AG04450 (cell line): ENCODE measurements at places on chromosomes 3 and 15.

DNA sequence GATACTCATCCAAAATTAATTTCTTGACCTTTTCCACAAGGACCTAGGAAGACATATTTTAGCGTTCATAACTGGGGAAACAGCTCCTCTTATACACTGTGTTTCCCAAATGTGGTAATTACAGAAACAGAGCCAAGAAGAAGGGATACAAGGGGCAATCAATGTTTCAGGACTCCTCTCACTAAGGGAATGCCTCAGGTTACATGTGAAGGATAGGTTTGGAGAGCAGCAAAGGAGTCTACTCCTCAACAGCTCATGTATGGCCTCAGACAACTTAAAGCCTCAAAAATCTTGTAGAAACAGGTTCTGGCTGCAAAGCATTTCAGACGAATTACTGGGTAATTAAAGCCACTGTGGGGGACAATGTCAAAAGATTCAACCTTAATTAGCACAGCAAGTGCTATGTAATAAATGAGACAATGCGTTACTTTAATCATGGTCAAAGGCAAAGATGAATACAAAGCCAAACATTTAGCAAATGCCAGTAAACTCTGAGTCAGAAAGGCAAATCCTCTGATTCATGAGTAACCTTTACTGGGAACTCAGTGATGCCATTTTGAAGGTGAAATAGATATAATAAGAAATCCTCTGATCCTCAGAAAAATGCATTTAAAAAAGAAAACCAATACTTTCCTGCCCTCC, 1111.2 kb downstream of the TUSC7 start:
- peak; percentile 11 for DNase-seq

DNA sequence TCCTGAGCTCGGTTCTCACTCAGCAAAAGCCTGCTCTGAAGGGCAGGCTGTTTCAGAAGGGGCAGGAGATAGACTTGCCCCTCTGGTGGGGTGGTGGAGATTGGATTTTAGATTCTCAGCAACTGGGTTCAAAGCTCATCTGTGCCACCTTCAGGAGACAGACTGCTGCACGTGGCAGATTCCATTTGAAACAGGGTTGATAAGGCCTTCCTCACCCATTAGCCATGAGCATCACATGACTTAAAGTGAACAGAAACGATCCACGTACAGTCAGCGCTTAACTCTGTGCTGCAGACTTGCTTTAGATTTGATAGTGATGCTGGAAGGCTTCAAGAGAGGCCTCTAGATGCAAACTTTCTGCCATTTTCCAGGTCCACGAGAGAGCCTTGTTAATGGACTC, 35.0 kb upstream of the MGLL start:
- DNase-seq: no peak

GRCh38 chr3:58829321-58830000, 162.9 kb upstream of the FAM3D start:
- no peak for DNase-seq

- DNase-seq: no peak
These were observed 170.9 kb downstream of the ABHD5 start for GRCh38 chr3:43861635-43862034.

- DNase-seq: no peak
These were observed 47.8 kb downstream of the SPRED1 start for GRCh38 chr15:38300395-38300794.

GRCh38 chr3:123411340-123412040, 37.4 kb downstream of the ADCY5 start:
- DNase-seq: no peak

- DNase-seq: no peak
These were observed 250.8 kb upstream of the FEZF2 start for GRCh38 chr3:62624185-62624584.

DNA sequence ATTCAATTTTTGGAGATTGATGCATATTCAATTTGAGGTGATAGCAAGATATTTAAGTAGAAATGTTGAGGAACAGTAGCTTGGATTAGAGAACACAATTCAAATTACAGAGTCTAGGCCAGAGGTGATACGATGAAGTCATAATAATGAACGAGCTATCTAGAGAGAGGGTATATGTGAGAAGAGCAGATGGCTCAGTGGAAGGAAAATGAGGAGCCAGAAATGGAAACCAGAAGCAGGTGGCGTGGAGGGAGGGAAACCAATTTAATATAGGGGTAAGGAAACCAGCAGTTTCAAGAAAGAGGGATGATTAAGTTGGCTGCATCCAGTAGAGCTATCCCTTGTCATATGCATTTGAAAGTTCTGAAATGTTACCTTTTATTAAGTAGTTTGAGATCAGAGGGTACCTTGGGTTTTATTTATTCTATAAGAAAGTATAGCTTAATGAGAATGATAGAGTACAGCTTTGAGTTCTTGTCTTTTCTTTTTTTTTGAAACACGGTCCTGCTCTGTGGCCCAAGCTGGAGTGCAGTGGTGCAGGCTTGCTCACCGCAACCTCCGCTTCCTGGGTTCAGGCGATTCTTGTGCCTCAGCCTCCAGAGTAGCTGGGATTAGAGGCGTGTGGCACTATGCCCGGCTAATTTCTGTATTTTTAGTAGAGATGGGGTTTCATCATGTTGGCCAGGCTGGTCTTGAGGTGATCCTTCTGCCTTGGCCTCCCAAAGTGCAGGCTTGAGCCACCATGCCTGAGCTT, 22.1 kb downstream of the NCK1 start:
- no peak for DNase-seq

GRCh38 chr3:159667261-159667660, 321.4 kb upstream of the IL12A start:
- DNase-seq: no peak

- no peak for DNase-seq
These were observed 19.1 kb downstream of the GPR15 start for GRCh38 chr3:98550833-98551232.

- DNase-seq: no peak
These were observed 69.8 kb downstream of the TNFAIP8L3 start for GRCh38 chr15:51024735-51025453.

- peak; percentile 2 for DNase-seq
These were observed 8.3 kb upstream of the USP8 start for GRCh38 chr15:50415752-50416404.

DNA sequence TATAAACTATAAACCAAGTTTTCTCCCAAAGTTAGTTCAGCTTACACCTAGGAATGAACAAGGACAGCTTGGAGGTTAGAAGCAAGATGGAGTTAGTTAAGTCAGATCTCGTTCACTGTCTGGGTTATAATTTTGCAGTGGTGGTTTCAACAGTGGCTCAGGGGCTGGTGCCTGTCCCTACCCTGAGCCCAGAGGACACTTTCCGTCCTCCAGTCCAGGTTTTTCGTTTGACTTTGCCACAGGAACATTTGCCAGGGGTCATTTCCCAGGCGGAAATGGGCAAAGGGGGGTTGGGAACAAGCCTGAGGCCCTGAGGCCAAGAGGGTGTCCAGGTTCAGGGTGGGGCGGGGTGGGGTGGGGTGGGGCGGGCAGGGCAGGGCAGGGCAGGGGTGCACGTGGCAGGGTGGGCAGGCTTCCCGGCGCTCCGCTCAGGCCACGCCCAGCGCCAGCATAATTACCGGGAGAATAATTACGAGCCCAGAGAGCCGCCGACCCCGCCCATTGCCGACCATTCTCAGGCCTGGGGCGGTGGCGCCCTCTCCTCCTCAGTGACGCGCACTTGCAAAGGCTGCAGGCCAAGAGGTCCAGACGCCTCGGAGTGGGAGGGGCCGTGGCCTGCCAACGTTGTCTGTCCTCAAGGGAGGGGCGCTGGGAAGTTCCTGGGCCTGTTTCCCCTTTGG, 70.4 kb downstream of the KLF13 start:
- DNase-seq: no peak

DNA sequence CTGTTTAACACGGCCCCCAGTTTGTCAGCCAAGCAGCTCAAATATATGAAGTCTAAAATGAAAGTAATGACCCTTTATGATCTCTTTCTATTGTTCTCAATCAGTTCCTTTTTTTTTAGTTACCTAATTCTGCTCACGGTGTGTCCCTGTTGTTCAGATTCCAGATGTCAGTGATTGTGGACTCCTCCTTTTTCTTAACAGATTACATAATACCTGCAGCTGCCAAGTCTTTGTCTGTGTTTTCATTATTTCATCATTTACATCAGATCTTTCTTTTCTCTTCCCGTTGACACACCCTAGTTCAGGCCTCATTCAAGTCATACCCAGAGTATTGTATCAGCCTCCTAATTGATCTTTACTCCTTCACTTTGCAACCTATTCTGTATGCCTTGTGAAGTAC, 56.1 kb upstream of the SKIL start:
- DNase-seq: no peak

DNA sequence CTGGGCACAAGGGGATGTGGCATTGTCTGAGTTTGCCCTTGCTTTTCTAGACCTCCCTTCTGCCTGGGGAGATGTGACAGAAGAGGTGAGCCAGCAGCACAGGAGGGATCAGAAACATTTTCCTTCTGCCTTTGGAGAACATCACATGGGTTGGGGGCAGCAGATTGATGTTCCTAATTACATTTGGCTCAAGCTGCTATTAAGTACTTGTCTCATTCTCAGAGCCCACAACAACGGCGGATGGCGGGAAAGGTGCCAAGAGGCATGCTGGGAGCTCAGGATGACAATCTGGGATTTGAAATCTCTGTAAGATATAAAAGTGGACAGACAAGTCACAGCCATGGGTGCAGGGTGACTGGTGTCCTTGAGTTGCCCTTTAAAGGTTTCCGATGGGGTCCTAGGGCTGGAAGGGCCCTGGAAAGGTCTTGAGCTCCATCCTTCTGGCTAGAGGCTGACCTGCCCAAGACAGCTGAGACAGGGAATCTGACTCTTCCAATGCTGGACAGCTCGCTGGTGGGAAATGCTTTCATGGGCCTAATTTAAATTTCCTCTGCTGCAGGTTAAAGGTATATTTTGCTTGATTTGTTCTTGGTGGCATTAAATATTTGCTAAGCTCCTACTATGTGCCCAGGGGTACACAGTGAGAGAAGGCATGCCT, 2.4 kb upstream of the CORO2B start:
- no peak for DNase-seq

GRCh38 chr15:29699791-29700190, 122.5 kb downstream of the TJP1 start:
- no peak for DNase-seq

- DNase-seq: no peak
These were observed 9.1 kb upstream of the ABHD2 start for GRCh38 chr15:89078851-89079810.

GRCh38 chr15:61064651-61065050, 164.5 kb downstream of the RORA start:
- no peak for DNase-seq
